Stimulated activated CD8-positive, alpha-beta memory T cell treated with anti-CD3 and anti-CD28 coated beads, Interleukin-4, amount 100 ng/mL, for 4 hours (primary cell): ENCODE measurements at places on chromosomes 7 and 10.

DNA sequence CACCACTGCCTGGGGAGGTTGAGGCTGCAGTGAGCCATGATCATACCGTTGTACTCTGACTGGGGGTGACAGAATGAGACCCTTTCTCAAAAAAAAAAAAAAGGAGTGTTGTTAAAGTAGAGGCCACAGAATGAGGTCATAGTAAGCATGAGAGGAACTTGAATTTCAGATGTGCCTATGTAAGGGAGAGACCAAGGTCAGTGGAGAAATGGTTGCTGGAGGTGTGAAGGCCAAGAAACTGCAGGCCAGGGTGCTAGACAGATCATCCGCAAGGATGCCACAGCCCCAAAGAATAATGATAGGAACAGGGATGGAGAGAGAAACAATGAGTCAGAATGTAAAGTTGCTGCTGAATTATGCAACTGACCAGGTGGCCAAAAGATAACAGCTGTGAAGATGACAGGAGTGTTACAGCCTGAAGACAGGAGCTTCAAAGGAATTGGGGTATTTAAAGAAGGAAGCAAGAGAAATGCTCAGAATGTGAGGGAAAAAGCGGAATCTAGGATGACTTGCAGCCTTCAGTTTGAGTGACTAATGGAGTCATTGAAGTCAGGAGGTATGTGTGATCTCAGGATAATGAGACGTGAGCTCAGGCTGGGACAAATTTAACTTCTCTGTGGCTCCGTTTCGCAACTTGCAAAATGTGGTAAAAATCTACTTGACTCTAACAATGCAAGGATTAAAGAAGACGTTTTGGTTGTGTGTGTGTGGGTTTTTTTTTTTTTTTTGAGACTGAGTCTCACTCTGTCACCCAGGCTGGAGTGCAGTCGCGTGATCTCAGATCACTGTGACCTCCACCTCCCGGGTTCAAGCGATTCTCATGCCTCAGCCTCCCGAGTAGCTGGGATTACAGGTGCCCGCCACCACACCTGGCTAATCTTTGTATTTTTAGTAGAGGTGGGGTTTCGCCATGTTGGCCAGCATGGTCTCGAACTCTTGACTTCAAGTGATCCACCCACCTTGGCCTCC, 22.2 kb downstream of the TYW1B start:
- DNase-seq, result no peak

GRCh38 chr10:130340816-130341215, 204.6 kb downstream of the GLRX3 start:
- no peak for DNase-seq

GRCh38 chr10:52020702-52021101, 293.4 kb upstream of the DKK1 start:
- DNase-seq, result no peak

- no peak for DNase-seq
Observed at GRCh38 chr7:38736138-38736537, 105.0 kb upstream of the AMPH start.

GRCh38 chr7:19574131-19574530, 134.7 kb downstream of the POLR1F start:
- DNase-seq, result no peak

GRCh38 chr10:121910673-121911420, 17.0 kb downstream of the ATE1 start:
- no peak for DNase-seq

DNA sequence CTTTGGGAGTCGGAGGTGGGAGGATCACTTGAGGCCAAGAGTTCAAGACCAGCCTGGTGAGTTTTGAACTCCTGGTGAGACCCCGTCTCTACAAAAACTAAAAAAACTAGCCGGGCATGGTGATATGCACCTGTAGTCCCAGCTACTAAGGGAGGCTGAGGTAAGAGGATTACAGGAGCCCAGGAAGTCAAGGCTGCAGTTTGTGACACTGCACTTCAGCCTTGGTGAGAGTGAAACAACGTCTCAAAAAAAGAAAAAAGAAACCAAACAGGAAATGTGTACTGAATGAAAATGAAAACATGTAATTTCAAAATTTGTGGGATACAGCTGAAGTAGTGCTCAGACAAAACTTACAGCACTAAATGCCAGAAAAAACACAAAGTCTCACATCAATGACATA, 7.6 kb downstream of the ARHGAP12 start:
- DNase-seq, result no peak

- no peak for DNase-seq
Observed at GRCh38 chr10:125720002-125720382, 483 bp downstream of the EDRF1 start.

DNA sequence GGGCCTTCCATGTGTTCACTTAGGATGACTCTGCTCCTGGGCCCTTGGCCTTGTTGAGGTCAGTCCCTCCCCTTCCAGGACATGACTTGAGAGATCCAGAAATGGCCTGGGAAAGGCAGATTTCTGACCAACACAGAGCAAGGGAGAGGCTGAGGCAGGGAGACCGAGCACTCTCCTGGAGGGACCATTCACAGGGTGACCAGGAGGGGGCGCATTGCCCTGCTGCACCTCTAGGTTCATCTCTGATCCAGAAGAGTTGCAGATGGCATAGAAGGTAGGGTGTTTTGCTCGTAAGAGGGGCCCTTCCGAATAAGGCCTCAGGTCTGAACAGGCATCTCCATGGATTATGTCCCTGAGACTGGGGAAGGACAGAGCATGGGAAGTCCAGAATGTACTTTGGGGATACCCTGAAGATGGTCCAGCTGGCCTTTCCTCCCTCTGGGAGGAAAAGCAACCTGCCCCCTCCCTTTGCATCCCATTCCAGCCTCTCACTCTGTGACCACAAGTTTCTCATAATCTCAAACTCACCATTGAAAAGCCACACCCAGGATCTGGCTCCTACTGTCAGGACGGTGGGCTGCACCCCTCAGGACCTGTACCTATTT, 6.6 kb downstream of the DMBT1 start:
- DNase-seq, result no peak

- no peak for DNase-seq
Observed at GRCh38 chr7:25894002-25894901, 257.7 kb upstream of the NFE2L3 start.

GRCh38 chr7:69399401-69399800, 198.9 kb upstream of the AUTS2 start:
- DNase-seq, result no peak

DNA sequence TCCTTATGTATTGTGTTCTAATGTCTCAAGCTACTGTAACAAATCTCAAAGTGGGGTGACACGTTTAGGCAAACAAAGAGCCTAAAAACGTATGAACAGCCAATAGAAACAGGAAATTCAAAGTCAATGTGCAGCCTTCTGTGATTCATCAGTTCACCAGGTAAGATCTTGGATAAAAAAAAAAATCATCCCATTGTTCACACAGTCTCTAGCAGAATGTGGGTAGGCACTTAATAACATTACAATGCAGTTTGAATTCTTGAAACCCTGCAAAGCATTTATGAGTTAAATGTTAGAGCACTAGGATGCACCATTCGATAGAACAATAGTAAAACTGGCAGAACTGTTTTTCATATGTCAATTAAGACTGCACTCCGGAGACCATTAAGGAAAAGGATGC, 88.2 kb upstream of the HDAC9 start:
- no peak for DNase-seq

- no peak for DNase-seq
Observed at GRCh38 chr7:32535162-32535702, 39.9 kb downstream of the AVL9 start.

GRCh38 chr7:22702516-22702915, 24.5 kb upstream of the IL6 start:
- no peak for DNase-seq

- DNase-seq, result no peak
Observed at GRCh38 chr7:7416031-7416858, 119.4 kb downstream of the COL28A1 start.

DNA sequence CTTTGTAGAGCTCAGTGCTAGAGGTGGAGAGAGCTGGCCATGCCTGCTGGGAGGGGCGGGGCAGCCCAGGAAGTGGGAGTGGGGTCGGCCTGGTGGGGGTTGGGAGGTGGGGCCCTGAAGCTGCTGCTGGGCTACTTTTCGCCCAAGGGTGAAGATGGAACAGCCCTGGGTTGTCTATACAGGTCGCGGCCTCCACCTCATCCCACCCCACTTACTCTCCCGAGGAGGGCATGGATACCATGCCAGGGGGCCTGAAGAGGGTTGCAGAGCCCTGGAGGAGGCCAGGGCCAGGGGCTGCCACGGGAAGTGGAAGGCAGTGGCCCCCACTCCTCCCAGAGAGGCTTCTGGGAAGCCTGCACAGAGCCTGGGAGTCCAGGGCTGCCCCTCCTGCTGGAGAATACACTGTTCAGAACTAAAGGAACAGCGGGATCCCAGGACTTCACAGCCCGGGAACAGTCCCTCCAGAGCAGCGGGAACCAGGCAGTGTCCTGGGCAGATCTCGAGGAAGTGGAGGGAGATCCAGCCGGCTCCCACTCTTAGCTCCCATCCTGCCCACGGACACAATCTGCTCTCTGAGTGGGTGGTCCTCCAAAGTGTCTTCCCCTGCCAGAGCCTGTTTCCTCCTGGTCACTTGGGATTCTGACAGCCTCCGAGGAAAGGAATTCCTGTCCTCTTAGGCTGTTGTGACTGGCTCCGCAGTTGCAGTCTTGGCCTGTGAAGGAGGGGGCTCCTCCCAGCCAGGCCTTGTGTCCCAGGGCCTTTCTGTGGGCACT, 23.5 kb downstream of the MAT1A start:
- no peak for DNase-seq

DNA sequence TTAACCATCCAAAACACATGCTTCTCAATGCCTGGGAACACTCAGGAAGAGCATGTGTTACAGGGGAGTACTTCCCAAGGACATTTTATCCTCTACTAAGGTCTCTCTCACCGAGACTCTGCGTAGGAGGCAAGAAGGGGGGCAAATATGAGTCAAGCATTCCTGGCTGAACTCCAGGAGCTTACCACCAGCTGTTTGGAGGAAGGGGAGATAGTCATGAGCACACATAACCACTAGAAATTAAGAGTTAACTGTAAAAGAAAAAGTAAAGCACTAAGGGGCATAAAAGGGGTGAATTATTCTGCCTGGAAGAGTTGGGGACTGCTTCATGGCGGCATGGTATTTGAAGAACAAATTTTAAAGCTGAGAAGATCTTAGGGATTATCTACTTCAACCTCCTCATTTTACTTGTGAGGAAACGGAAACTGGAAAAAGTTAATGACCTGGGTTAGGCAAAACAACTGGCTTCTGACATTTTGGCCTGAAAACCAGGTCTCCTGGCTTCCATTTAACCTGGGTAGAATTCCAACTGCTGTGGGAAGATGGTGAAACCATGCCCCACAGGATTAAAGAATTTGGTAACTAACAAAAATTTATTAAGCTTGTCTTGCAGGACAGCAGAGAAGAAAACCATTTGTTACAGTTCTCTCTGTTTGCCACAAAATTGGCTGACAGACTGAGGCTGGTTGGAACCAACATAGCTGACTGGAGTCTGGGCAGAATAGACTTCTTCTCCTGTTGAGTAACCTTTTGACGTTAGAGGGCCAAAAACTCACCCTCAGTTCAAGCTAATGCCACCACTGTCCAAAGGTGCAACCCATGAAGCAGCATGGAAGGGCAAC, 85.5 kb downstream of the SLC25A13 start:
- no peak for DNase-seq

GRCh38 chr10:67297637-67298181, 371.9 kb downstream of the LRRTM3 start:
- no peak for DNase-seq

DNA sequence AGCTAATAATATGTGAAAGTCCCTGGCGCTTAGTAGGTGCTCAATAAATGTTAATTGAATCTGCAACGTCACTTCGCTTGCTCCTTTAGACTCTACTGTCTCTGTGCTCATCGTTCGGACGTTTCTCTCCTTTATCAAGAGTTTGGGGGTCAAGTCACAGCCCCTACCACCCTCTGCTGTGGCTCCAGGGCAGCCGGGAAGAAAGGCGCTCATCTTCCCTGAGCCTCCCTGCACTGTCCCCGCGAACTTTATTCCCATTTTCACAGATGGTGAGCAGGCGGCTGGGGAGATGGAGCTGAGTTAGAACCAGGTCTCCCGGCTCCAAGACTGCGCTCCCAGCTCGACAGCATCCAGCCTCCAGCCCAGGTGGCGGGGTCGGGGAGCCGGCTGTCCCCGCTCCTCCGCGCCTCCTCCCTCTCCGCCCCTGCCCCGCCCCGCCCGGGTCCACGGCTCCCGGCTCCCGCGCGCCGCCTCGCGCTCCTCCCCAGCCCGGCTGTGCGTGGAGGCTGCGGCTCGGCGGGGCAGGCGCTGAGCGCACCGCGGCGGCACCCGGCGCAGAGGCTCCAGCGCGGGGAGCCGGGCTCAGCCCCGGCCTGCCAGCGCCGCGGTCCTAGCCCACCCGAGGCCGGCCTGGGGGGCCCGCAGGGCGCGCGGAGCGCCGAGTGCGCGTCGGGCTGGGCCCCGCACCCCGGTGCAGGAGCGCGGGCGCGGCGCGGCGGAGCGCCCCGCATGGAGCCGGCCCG, at the start of gene CLEC2L:
TSS of gene CLEC2L (plus strand) at position 487 of the 743 bp plus-strand sequence. CDS start at position 730, 243 bp downstream.
- DNase-seq, result no peak

DNA sequence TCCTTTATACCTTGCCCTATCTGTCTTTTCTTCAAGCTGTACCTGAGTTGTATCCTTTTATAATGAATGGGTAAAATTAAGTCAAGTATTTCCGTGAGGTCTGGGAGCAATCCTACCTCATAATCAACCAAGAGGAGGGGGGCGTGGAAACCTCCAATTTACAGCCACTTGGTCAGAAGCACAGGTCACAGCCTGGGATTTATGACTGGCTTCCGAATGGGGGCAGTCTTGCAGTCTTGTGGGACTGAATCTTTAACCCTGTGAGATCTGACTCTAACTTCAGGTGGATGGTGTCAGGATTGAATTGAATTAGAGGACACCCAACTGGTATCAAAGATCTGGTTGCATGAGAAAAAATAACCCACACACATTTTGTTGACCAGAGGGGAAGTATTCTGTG, 23.5 kb upstream of the KCNMA1 start:
- DNase-seq, result no peak

GRCh38 chr7:33926535-33926934, 21.2 kb downstream of the BMPER start:
- no peak for DNase-seq

GRCh38 chr7:69651101-69651590, 52.9 kb downstream of the AUTS2 start:
- no peak for DNase-seq

DNA sequence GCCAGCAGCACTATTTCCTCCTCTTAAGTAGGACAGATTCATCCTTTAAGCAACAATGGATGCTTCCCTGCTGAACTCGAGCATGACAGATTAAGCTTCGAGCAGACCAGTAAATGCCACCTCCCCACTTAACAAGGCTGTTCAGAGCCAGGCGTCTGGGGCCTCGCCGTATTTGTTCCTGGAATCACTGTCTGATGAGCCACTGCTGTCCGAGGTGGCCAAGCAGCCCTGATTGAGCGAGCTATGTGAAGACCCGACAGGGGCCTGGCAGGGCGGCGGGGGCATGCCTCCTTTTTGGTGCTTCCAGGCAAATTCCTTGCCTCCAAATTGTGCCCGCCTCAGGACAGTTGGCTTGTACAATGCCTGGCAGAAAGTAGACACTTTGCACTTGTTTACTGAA, 862.6 kb downstream of the NRG3 start:
- no peak for DNase-seq

- no peak for DNase-seq
Observed at GRCh38 chr10:48533951-48534720, 70.7 kb downstream of the ARHGAP22 start.
